ENCODE measurements at places on chromosomes 5 and 9.

GRCh38 chr5:83925321-83925954 lies 204.8 kb upstream of the HAPLN1 start:
- no peak for DNase-seq

DNA sequence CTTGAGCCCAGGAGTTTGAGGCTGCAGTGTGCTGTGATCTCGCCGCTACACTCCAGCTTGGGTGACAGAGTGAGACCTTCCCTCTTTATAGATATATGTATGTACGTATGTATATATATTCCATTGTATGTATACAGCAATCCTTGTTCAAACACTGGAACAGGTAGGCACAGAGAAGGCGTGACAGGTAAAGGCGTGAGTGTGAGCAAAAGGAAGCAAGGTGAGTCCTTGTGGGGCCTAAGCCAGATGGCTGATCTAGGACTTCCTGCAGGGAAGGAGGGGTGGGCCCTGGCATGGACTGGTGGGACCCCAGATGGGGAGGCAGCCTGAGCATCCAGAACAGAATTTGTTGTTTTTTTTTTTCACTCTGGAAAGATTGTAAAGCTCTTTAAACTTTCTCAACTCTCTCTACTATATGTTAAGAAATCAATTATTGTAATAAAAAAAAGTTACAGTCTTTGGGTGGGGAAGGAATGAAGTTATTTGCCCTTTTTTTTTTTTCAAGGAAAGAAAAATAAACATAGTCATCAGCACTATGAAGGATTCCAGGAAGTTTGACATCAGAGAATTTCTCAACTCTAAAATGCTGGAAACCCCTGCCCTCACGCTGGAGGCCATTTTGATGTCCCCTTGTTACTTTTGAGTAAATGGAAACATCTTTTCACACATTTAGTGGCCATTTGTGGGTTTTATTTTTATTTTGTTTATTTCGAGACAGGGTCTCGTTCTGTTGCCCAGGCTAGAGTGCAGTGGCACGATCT lies 38.9 kb upstream of the STXBP1 start:
- no peak for DNase-seq

DNA sequence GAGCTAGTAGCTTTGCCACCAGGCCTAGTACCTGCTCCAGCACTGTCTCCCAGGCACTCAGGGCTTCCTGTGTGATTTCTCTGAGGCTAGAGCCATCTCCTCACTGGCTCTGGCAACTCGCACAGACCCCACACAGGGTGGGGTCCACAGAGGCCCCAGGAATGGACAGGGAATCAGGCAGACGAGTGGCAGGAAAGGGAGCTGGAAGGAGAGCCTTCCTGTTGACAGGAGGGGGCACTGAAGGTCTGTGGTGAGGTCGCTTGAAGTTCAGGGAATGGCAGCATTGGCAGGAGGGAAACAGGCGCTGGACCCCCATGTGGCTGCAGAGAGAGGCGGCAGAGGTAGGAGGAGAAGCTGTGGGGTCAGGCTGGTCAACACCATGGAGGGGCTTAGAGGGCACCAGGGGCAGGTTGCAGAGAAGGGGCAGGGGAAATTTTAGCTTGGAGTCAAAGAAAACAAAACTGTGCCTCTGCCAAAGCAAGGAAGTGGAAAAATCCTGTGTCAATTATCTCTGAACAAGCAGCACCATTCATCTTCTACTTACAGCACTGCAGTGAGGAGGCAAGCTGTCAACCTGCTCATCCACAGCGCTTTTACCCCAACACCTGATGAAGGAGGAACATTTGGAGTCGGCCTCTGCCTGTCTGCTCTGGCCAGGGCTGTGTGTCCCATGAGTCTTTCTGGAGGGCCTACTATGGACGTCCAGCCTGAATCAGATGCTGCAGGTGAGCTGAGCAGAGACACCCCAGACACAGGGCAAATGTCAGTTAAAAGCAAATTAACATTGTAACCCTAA lies 270.2 kb downstream of the FSTL4 start:
- no peak for DNase-seq

GRCh38 chr5:62791059-62791458 lies 212.4 kb downstream of the LRRC70 start:
- no peak for DNase-seq

DNA sequence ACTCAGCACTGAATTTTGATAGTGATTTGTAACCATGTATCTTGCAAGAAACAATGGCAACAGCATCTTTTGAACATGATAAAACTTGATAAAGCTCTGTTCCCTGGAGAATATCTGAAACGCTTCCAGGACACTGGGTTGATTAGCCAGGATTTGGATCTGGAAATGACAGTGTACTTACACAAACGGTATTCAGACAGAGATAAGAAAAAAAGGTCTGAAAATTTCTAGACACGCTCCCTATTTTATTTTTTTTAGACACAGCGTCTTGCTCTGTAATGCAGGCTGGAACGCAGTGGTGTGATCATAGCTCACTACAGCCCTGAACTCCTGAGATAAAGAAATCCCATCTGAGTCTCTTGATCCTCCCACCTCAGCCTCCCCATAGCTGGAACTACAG lies 109.0 kb downstream of the GNAQ start:
- DNase-seq = no peak

GRCh38 chr5:66669086-66669861 lies 73.1 kb downstream of the MAST4 start:
- DNase-seq = no peak

DNA sequence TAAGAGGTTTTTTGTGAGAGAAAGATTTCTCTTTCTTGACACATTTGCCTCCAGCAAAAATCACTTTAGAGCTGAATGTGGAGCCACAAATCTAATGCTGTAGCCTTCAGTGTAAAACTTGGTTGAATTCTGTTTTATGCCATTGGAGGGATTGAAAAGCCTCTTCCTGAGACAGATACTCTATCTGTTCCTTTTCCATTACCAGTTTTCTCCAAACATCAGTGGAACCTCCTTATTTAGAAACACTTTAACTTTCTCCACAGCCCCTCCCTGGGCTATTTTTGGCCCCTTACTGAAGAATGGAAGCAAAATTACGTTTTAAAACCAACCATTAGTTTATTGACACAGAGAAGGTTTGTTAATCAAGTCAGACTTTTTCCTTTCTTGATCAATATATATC lies 155.3 kb downstream of the PJA2 start:
- DNase-seq = no peak

GRCh38 chr5:40841068-40841805 lies at the start of gene CARD6:
CARD6 (plus strand) TSS chr5:40841367; CDS start chr5:40841383, 16 bp downstream.
- DNase-seq = no peak

DNA sequence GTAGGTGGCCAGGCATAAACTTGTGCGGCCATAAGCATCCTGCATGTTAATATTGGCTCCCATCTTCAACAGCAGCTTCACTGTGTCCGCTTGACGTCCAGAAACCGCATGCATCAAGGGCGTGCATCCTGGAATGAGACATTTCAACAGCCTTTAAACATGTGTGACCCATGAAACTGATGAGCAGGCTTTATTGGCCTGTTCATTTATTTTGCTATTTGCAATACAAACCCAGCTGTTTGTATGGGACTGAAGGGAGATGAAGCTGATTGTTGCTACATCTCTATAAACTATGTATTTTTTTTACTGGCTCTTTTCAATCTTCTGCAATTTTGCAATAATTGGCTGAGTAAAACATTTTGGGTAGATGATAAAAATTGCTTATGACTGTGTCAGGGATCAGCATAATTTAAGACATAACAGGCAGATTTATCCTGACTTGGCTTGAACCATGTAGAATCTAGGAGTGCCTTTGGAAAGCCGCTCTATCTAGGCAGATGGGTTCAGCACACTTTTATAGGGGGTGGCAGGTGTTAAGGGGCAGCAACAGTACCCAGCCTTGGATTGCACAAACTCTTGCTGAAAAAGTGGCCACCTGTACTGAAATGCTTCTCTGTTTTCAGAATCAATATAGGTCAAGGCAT lies 56.9 kb downstream of the ANKRD55 start:
- no peak for DNase-seq

- DNase-seq = no peak
Observed at GRCh38 chr9:124797343-124798103, 20.6 kb downstream of the OLFML2A start.

- DNase-seq = no peak
Observed at GRCh38 chr5:180652771-180653170, 3.4 kb upstream of the FLT4 start.

- DNase-seq = no peak
Observed at GRCh38 chr9:79257228-79257781, 314.5 kb upstream of the TLE4 start.

DNA sequence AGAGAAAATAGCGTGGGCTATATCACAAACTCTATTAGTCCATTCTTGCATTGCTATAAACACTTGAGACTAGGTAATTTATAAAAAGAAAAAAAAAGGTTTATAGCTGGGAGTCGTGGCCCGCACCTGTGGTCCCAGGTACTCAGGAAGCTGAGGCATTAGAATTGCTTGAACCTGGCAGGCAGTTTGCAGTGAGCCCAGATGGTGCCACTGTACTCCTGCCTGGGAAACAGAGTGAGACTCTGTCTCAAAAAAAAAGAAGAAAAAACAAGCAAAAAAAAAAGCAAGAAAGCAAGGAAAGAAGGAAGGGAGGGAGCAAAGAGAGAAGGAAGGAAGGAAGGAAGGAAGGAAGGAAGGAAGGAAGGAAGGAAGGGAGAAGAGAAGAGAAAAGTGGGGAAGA lies 904.2 kb upstream of the EDIL3 start:
- DNase-seq = no peak

DNA sequence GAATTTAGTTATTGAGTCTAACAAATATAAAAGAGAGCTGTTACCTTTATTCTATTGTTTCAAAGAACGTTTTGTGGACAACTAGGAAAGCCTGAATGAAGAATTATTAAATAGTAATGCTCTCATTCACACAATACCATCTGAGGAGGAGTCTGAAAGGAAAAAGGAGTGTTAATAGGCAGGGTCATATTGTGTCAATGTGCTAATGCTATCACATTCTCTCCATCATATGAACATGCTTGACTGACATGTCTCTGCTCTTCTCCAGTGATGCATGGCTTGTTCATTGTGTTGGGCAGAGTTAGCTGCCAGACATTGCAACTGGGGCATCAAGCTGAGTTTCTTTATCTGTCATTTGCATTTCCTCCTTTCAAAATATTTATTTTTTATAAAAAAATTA lies 1578.0 kb downstream of the MAT2B start:
- DNase-seq = no peak

DNA sequence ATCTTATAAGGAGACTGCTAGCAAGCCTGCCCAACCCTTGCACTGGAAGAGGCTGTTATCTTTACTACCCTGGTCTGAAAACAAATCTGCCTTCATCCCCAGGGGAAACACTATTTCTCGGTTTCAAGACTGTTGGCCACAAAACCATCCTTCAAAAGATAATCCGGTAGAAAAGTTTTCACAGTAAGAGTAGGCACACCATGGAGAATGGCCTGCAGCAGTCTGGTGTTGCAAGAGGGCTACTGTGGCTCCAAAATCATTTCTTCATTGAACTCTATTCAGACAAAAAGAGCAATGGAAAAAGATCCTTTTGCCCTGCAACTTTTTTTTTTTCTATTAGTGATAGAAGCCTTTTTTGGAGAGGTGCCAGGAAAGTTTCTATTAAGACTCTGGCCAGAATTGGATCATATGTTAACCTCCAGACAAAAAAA lies 163.9 kb downstream of the ARHGEF28 start:
- DNase-seq = no peak

GRCh38 chr9:87007711-87008366 lies 60.5 kb upstream of the GAS1 start:
- no peak for DNase-seq

- DNase-seq = no peak
Observed at GRCh38 chr9:109182940-109183798, 16.1 kb upstream of the FRRS1L start.

GRCh38 chr9:113600023-113600823 lies 136.7 kb downstream of the RGS3 start:
- DNase-seq = no peak

DNA sequence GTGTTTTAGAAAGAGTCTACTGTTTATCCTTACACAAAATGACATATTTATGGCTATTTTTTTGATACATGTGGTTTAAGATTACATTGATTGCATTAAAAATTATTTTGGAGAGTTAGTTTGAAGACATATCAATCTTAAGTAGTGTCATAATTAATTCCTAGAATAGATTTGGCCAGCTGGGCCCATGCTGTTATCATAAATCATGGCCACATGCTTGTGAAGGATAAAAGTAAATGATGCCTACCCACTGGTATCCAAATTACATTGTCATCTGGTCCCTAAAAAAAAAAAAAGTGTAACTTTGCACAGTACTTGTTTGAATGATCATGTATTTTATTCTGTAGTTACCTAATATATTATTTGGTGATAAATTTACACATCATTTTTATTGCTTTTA lies 96.9 kb downstream of the PARP8 start:
- no peak for DNase-seq

GRCh38 chr9:116687074-116687753 lies at the start of gene TRIM32:
TRIM32 (plus strand) TSS chr9:116687305; CDS start chr9:116697743, 10,438 bp downstream.
- peak; percentile 93 for DNase-seq

DNA sequence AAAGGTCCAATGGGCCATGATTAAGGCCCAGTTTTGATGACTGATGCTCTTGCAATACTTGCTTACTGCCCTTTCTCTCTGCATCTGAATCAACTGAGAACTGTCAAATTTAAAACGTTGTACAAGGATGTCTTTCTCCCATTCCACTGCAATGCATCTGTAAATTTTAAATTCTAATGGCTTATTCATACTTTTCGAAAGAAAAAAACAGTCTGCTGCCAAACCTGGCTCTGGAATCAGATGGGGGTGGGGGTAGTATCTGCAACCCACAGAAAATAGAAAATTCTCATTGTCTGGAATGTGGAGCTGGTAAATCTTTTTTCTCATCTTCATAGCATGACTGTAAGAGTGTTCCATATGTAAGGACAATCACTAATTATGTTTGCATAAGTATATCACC lies 371.8 kb upstream of the RFX3 start:
- no peak for DNase-seq

DNA sequence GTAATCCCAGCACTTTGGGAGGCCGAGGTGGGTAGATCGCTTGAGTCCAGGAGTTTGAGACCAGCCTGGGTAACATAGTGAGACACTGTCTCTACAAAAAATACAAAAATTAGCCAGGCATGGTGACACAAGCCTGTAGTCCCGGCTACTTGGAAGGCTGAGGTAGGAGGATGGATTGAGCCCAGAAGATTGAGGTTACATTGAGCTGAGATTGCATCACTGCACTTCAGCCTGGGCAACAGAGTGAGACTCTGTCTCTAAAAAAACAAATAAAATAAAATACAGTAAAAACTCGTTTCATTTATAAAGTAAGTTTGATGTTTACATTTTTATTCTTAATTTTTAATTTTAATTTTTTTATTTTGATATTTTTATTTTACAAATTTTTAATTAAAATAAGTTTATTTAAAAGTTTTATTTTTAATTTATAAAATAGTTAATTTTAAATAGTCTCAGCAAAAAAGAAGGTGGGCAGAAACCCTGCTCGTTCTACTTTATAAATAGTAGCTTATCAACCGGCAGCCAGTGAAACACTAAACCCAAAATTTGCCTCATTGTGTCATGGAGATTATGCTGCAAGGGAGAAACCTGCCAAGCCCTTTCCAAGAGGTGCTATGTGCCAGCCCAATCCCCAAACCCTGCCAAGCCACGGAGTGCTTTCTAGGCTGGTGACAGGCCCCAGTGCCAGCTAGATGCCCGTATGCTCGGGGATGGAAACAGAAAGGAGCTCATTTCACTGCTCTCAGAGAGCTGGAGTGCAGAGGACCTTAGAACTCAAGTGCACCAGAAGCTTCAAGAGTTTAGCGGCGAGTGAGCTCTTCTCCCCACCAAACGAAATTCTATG lies 38.9 kb downstream of the SERINC5 start:
- peak; percentile 50 for DNase-seq
